SJSA1 (cell line): ENCODE measurements at places on chromosomes 5 and 9.

GRCh38 chr5:79756076-79756475, 66.4 kb downstream of the CMYA5 start:
- DNase-seq: no peak

GRCh38 chr5:103780794-103781193, 218.2 kb upstream of the NUDT12 start:
- DNase-seq: no peak

GRCh38 chr9:108297073-108297472, 558.7 kb downstream of the ACTL7B start:
- no peak for DNase-seq

GRCh38 chr9:94860678-94861588, 134.4 kb downstream of the AOPEP start:
- DNase-seq: peak; percentile 73

DNA sequence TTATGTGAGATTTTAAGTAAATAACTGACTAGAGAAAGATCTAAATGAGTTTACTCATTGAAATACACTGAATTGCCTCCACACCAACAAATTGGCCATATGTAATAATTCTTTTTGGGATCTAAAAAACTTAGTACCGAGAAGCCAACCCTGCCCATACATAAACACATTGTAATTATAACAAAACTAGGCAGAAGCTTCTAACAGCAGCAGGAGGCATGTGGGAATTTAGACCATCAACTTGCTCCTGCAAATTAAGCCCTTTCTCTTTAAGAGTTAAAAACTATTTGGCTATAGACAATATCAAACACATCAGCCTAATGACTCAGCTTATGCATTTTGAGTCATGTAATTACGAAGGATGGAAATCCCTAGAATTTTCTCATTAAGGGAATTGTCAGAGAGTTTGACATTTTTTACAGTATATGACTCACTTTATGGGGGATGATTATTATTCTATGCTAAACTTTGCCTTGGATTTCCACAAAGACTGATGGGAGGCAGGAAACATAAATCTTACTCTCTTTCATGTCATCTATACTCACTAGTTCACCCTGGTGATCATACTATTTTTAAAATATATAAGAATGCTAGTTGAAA, 1.0 kb downstream of the IL7R start:
- DNase-seq: peak; percentile 85

- no peak for DNase-seq
Observed at GRCh38 chr9:70421272-70422180, 7.1 kb upstream of the KLF9 start.

DNA sequence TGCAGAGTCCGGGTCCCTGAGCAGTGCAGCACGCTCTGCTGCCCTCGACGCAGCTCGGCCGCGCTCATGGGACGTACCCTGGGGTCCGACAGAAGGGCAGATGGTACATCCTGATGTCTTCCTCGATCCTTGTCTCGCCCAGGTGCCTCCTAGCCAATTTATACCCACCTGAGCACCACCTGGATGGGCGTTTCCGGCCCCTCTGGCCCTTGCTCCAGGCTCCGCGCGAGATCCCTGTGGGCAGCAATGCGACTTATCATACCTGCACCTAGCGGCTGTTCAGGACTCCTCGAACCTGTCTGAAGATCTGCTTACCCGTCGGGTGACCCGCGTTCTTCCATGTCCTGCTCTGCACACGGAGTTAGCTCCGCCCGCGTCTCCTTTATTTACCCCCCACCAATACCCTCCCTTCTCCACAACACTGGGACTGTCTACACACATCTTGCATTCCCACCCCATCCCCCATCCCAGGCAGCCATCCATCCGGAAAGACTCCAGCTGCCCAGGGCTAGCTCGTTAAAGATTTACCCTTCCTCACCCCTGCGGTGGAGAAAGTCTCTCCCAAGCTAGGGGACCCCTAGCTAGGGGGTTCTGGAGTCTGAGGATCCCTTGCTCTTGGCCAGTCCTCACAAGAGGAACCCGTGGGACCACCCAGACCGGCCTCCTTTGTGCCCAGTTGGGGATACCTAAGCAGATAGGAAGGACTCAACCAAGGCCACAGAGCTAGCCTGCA, at the start of gene KIF12:
TSS of gene KIF12 (minus strand) at position 357 of the 733 bp plus-strand sequence. CDS start at position 341, 16 bp downstream.
- DNase-seq: no peak

- DNase-seq: no peak
Observed at GRCh38 chr9:92663126-92663525, 6.8 kb downstream of the IPPK start.

DNA sequence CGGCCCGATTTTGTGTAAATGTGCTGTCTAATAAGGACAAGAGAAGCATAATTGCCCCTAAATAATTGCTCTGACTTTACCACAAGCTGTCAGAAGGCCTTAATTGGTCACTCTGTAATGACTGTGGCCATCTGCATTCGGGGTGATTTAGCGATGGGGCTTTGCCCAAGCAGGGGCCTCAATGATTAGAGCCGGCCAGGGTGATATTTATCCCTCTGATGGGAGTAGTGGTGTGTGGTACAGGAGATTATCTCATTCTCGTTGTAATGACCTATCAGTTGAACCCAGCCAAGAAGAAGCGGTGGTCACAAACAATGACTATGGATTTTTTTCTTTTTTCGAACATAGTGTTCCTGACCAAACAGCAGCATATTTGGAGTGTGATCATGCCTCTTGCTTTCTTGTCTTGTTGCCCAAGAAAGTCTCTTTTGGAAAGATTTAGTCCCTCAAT, 72.0 kb upstream of the SAP30L start:
- no peak for DNase-seq

DNA sequence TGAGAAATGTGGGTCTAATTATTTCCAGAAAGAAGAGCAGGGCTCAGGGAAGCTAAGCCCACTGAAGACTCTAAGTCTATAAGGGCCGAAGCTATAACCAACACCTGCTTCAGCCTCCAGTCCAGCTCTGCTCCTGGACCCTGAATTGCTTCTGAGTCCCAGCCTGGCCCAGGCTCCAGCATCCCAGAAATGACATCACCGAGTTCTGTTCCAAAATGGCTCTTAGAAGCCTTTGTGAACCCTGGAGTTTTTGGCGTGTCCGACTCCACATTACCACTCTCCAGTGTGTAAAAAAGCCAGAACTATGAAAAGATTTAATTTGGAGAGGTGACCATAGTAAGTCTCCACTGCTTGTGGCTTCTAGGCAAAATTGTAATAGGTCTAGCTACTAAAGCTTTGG, 289.9 kb downstream of the SLIT3 start:
- DNase-seq: no peak

GRCh38 chr5:153517241-153517611, 26.8 kb downstream of the GRIA1 start:
- DNase-seq: no peak

- no peak for DNase-seq
Observed at GRCh38 chr5:79666758-79667157, 22.9 kb upstream of the CMYA5 start.

DNA sequence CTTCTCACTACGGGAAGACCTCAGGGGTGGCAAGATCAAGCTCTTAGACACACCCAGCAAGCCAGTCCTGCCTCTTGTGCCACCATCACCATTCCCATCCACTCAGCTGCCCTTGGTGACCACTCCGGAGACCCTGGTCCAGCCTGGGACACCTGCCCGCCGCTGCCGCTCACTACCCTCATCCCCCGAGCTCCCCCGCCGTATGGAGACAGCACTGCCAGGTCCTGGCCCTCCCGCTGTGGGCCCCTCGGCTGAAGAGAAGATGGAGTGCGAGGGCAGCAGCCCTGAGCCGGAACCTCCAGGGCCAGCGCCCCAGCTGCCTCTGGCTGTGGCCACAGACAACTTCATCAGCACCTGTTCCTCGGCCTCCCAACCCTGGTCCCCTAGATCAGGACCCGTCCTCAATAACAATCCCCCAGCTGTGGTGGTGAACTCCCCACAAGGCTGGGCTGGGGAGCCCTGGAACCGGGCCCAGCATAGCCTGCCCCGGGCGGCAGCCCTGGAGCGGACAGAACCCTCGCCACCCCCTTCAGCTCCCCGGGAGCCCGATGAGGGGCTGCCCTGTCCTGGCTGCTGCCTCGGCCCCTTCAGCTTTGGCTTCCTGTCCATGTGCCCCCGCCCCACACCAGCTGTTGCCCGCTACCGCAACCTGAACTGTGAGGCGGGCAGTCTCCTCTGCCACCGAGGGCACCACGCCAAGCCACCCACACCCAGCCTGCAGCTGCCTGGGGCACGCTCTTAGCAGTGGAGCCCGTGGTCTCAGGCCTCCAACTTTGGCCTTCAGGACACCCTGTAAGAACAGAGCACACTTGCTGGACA, 4.1 kb downstream of the TESK1 start:
- DNase-seq: no peak

GRCh38 chr9:107361816-107362215, 78.7 kb downstream of the RAD23B start:
- no peak for DNase-seq

- no peak for DNase-seq
Observed at GRCh38 chr9:94517254-94517653, 37.6 kb upstream of the PCAT7 start.

DNA sequence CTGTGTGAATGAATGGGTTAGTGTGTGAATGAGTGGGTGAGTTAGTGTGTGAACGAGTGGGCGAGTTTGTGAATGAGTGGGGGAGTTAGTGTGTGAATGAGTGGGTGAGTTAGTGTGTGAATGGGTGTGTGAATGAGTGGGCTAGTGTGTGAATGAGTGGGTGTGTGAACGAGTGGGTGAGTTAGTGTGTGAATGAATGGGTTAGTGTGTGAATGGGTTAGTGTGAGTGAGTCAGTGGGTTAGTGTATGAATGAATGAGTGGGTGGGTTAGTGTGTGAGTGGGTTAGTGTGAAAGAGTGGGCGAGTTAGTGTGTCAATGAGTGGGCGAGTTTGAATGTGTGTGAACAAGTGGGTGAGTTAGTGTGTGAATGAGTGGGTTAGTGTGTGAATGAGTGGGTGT, 35.5 kb downstream of the NKD2 start:
- no peak for DNase-seq

DNA sequence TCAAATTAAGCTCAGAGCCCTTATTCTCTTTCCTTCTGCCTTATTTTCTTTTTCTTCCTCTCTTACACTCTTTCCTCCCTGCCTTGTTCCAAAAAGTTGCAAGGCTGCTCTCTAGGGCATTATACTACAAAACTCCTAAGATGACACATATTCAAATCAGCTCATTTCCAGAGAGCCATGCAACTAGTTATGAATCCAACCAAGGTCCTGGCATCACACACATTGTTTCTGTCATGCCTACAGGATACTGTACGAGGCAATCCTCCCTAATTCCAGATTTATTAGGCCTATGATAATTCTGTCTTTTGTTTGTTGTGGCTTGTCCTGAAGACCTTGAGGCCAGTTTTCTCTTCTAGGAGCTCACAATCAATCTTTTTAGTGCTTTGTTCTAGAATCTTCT, 87.0 kb upstream of the TBCA start:
- DNase-seq: no peak
